ENCODE measurements at places on chromosomes 1 and 21. TPM values are rescaled to one million over a fixed set of nuclear protein-coding genes. Genes with fewer than 3 reads are reported as not detected.

CEP170 gene
- total RNA-seq: 35.6 TPM

HCRTR1 gene
- not detected for total RNA-seq

EEIG2 gene
- 14.1 TPM for total RNA-seq

CYP4A11 gene
- not detected for total RNA-seq

VTCN1 gene
- not detected for total RNA-seq

FAM3B gene
- total RNA-seq: not detected

GPA33 gene
- total RNA-seq: not detected

Data from activated CD8-positive, alpha-beta memory T cell treated with anti-CD3 and anti-CD28 coated beads for 36 hours (primary cell).